ENCODE measurements at places on chromosomes 7 and 10. TPM values are rescaled to one million over a fixed set of nuclear protein-coding genes. Genes with fewer than 3 reads are reported as not detected.

Gene TMEM196
- total RNA-seq, result not detected

Gene ADAP1
- total RNA-seq, result 9.9 TPM

Gene DNAJC30
- 1.6 TPM for total RNA-seq

Gene ANKRD61
- 0.21 TPM for total RNA-seq

Gene FXYD4
- not detected for total RNA-seq

Gene ZNF804B
- not detected for total RNA-seq

Gene OR2A5
- total RNA-seq, result not detected

Gene ETV1
- total RNA-seq, result 0.68 TPM

Gene FKBP6
- total RNA-seq, result not detected

Gene CUZD1
- total RNA-seq, result 0.93 TPM

Gene POLR3A
- 22.2 TPM for total RNA-seq

Gene DDIT4
- total RNA-seq, result 1,719 TPM

Gene FOXP2
- 3.1 TPM for total RNA-seq

Gene C10orf62
- total RNA-seq, result not detected

Gene VWA2
- 4.7 TPM for total RNA-seq

Gene RSBN1L
- total RNA-seq, result 20.4 TPM

Gene COL28A1
- total RNA-seq, result under 0.01 TPM

Gene GRM3
- not detected for total RNA-seq

Gene PLPP4
- 0.34 TPM for total RNA-seq

Gene INSYN2A
- total RNA-seq, result under 0.01 TPM

Gene NPSR1
- not detected for total RNA-seq

Gene LIPN
- 5.8 TPM for total RNA-seq

Gene SMKR1
- total RNA-seq, result 2.4 TPM

Gene ACSL5
- not detected for total RNA-seq

Gene TET1
- 1.4 TPM for total RNA-seq

Gene CLEC5A
- total RNA-seq, result not detected

Gene AKR1B15
- total RNA-seq, result 0.34 TPM

Gene OR13A1
- not detected for total RNA-seq

Gene SPDYE5
- total RNA-seq, result not detected

Gene NOD1
- total RNA-seq, result 7.8 TPM

Gene ITIH2
- total RNA-seq, result not detected

Gene RPEL1
- total RNA-seq, result under 0.01 TPM

Gene AOAH
- not detected for total RNA-seq

Gene NUPR2
- not detected for total RNA-seq

Gene DIP2C
- 4.8 TPM for total RNA-seq

Gene CARD11
- 2.4 TPM for total RNA-seq

Gene CFAP43
- under 0.01 TPM for total RNA-seq

Gene TMEM140
- total RNA-seq, result 1.8 TPM
